ENCODE measurements at places on chromosomes 7 and 10. TPM values are rescaled to one million over a fixed set of nuclear protein-coding genes. Genes with fewer than 3 reads are reported as not detected.
A peak's percentile ranks its signal among the peaks of the same experiment; 100 is the strongest.

The SPAG6 gene
- not detected for total RNA-seq

The GHRHR gene
- not detected for total RNA-seq

The EEF1AKMT2 gene
- 21.5 TPM for total RNA-seq

The UTF1 gene
- 0.19 TPM for total RNA-seq

The MYH16 gene
- total RNA-seq: not detected

The STK17A gene
- 30.8 TPM for total RNA-seq

The PITX3 gene
- total RNA-seq: 0.54 TPM

DNA sequence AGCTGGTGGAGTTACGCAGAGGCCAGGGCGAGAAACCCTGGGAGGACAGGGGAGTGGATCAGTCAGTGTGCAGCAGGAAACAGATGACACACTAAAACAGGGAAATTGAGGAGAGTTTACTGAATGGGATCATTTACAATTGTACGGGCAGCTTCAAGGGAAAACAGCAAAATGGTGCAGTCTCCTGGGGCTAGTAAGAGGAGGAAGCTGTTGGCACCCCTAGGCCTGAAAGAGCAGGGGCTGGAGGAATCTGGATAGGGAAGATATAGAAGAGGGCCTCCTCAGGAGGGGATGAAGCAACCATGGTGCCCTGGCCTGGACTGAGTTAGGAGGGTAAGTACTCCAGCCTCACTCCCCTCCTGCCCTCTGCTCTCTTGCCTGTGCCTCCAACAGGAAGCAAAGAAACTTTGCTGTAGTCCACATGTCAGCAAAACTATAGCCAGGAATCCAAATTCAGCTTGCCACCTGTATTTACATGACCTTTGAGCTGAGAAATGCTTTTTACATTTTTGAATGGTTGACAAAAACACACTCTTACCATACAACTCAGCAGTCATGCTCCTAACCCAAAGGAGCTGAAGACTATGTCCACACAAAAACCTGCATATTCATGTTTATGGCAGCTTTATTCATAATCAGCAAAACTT is 52.3 kb upstream of the OPN4 start:
- no peak for DNase-seq

DNA sequence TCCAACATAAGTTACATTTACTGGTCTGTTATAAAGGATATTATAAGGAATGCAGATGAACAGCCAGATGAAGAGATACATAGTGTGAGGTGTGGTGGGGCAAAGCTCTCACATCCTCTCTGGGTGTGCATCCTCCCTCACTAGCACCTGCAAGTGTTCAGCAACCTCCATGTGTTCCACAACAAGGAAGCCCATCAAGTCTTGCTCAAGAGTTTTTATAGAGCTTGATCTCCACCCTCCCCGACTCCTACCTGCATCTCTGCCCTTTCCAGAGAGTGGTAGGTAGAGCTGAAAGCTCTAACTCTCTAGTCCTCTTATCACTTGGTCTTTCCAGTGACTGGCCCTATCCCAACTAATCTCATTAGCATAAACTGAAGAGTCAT is 12.5 kb upstream of the GHITM start:
- no peak for DNase-seq

- DNase-seq: no peak
Measured at GRCh38 chr10:99399664-99400063, 30.8 kb downstream of the GOT1 start.

DNA sequence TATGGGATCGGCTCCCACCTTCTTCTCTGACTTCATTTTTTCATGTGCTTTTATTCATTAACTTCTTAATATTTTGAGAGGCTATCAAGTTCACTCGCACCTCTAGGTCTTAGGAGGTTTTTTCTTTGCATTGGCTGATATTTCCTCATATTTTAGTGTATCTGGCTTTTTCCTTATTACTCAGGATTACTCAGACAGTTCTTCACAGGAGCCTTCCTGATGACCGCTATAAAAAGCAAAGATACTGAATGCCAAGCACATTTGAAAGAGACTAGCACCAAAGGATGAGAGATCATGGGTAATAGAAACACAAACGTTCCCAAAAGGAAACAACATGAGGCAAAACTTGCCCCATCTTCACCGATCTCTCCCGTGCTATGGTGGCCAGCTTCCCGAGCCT is 409.2 kb upstream of the KLF6 start:
- DNase-seq: no peak

- DNase-seq: peak; percentile 16
Measured at GRCh38 chr10:1963341-1963740, 226.0 kb upstream of the ADARB2 start.

GRCh38 chr7:83648464-83649241 is at the start of gene SEMA3E:
SEMA3E (minus strand) TSS chr7:83649139.
- no peak for DNase-seq

DNA sequence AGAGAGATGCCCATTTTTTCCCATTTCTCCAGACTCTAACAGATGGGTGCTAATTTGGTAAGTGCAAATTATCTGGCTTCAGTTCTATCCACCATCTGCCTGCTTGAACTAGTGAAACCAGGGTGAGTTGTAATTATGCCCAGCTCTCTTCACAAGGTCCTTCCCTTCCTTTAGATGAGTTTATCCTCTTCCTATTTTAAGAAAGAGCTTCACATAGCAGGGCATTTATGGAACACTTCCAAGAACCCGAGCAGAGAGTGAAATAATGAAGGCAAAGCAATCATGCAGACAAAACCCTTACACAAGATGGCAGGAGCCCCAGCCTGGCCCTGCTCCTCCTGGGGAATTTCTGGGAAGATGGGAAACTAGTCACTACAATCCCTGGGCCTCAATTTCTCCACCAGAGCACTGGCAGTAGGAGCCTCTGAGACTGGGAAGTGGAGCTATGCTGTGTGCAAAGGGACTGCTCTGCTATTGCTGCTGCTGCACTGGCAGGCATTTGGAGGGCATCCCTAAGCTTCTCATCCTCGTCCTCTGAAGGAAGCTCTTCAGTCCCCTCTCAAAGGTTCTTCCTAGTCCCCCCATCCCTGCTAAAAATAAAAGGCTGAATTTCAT is 33.7 kb upstream of the PLXNA4 start:
- no peak for DNase-seq

- no peak for DNase-seq
Measured at GRCh38 chr7:137069249-137069963, 201.0 kb downstream of the CHRM2 start.

GRCh38 chr10:120115959-120116358 is 223.4 kb downstream of the SEC23IP start:
- no peak for DNase-seq

DNA sequence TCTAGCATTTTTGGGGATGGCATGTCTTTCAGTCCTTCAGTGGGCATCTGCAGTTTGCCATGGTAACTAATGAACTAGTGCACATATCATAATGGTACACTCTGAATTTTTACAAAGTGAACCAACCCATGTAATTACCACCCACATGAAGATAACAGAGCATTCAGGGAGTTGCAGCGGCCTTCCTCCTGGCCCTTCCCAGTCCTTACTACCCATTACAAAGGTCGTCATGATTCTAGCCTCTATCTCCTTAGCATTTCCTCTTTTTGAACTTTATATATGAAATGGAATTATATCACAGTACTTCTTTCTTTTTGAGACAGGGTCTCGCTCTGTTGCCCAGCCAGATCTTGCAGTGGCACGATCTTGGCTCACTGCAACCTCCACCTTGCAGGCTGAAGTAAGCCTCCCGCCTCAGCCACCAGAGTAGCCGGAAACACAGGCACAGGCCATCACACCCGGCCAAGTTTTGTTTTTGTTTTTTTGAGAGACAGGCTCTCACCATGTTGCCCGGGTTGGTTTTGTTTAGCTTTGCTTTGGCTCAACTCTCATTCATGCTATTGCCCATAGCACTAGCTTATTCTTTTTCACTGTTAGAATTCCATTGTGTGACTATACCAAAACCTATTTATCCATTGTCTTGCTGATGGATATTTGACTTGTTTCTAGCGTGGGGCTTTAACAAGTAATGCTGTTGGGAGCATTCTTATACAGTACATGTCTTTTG is 79.2 kb downstream of the APBB1IP start:
- no peak for DNase-seq

- no peak for DNase-seq
Measured at GRCh38 chr10:103895411-103896186, 22.4 kb downstream of the STN1 start.

GRCh38 chr10:70742537-70743429 is 42.4 kb downstream of the TBATA start:
- DNase-seq: peak; percentile 67

DNA sequence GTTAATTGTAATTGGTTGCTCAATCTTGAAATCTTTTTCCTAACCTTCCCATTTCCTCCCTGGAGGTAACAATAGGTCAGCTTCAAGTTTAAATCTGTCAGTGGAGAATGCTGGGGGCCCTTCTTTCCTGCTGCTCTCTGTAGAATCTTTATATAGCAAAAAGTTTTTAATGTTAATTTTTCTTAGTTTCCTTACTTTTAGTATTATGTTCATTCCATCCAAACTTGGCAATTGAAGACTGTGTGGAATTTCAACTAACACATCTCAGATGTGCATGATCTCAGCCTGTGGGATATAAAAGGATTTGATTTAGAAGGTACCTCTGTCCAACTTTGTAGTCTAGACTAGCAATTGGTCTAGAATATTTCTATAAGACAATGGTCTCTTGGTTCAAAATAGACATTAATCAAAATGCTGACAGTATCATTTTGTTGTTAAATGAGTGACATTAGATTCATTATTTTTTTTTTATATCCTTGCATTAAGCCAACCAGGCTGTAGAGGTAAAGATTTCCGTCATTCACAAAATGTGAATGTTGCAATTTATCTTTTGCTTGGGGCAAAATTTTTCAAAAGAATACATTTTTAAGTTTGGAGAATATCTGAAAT is 100.4 kb upstream of the SEMA3A start:
- DNase-seq: no peak

DNA sequence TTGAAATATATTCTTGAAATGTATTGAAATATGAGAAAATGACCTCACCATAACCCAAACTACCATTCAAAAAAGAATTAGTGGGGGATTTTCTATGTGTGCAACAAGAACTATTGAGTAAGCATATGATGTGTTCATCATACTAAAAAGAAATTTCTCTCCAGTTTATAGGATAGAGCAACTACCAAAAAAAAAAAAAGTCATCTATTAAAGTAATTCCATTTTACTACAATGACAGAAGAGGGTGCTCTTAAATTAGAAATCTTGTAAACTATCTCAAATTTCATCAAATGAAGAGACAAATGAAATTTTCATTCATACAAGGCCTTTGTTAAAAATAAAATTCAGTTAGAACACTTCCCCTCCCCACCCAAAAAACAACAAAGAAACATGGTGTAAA is 195.4 kb upstream of the PLXDC2 start:
- no peak for DNase-seq

DNA sequence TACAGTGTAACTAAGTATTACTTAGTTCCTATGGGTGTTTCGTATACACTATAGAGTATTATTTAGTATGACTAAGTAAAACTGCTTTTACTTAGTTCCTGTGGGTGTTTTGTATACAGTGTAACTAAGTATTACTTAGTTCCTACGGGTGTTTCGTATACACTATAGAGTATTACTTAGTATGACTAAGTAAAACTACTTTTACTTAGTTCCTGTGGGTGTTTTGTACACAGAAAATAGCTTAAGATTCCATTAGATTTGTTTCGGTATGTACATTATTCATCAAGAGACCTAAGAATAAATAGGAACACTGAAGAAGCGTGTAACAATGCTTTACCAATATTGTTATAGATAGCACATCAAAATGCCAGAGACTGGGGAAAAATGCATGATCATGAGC is 25.0 kb downstream of the IGF2BP3 start:
- DNase-seq: no peak

DNA sequence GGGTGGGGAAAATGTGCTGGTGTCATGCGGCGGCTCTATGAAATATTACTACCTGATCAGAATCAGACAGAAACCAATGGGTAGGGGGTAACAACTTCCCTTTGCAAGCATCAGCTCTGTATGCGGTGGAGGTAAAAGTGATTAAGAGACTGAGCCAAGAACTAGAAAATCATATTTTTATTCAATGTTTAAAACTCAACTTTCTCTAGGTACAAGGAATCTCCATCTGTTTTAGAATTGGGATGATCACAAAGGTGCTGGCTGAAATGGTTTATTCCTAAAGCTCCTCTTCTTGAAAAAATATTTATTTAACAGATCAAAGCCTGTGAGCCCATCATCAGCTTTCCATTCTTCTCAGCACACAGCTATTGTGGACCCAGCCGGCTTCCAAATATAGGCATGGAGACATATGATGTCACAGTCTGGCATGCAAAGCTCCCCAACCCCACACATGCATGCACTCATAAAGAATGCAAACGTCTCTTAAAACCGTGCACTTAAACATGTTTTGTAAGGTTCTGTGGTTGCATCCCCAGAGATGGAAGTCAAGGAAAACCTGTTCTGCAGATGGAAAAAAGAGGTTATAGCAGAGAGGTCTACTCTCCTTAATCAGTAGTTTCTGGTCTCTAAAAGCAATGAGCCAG is 126.0 kb downstream of the SKIDA1 start:
- no peak for DNase-seq

GRCh38 chr10:98408799-98409198 is 6.2 kb downstream of the PYROXD2 start:
- no peak for DNase-seq

- no peak for DNase-seq
Measured at GRCh38 chr7:98151884-98152283, 45.2 kb downstream of the LMTK2 start.

- no peak for DNase-seq
Measured at GRCh38 chr10:126052171-126052570, 155.8 kb downstream of the FANK1 start.

- DNase-seq: no peak
Measured at GRCh38 chr7:18399436-18400235, 95.9 kb upstream of the HDAC9 start.

- peak; percentile 63 for DNase-seq
Measured at GRCh38 chr10:113126229-113127201, 176.5 kb downstream of the TCF7L2 start.

DNA sequence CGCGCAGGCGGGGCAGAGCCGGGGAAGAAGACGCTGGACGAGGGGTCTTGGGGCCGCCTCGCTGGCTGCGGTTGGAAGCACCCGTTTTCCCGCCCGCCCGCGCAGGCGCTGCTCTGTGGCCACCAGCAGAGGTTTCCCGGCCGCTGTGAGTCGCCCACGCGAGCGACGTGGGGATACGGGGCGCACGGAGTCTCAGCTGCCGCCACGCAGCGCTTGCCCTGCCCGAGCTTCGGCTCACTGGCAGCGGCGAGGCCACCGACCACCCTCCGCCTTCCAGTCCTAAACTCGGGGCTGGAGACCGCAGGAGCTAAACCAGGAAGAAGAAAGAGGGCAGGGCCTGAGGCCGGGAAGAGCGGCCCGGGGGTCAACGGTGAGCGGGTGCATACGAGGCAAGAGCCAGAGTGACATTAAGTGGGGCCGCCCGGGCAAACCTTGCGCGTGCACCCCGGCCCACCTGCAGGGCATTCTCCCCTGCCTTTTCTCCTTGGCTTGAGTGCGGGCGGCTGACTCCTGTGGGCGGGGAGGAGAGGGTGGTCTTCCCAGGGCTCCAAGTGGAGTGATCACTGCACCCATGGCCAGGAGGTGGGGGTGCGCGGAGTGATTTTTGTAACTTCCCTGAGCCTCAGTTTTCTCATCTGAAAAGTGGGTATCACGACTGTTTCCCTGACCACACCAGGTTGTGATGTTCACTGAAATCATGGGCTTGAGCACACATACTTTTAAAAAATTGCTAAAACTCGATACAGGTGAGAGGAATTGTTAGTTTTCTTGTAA is 7.1 kb upstream of the EMX2 start:
- DNase-seq: no peak

All from activated CD4-positive, alpha-beta T cell treated with anti-CD3 and anti-CD28 coated beads, Interleukin-2, amount 10 ng/mL, durations not matched to agents 24 days and 14 days (primary cell).